ENCODE measurements at places on chromosomes 13 and 19. TPM values are rescaled to one million over a fixed set of nuclear protein-coding genes. Genes with fewer than 3 reads are reported as not detected.
A peak's percentile ranks its signal among the peaks of the same experiment; 100 is the strongest.

DNA sequence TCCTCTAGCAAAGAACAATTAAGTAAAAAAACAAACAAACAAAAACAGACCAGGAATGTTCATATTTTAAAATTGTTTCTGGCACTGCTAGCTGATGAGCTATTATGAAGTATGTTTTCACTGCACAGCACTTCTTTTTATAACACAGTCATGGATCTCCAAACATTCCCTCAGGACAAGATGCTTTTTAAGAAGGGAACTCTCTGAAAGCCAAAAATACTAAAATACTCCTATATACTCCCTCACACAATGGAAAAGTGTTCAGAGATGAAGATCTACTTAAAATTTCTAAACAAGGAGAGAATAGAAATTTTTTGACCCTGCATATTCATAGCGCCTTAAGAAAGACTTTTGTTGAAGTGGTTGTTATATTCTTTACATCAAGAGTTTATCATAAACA lies 926.8 kb downstream of the DIAPH3 start:
- H3K27me3 ChIP-seq: no peaks in the 10 kb centered on the region
- H3K4me1 ChIP-seq: no peaks in the 10 kb centered on the region
- no peaks in the 10 kb centered on the region for H3K36me3 ChIP-seq
- no peak overlapping the region for H3K27ac ChIP-seq
- H3K4me3 ChIP-seq: no peak overlapping the region

DNA sequence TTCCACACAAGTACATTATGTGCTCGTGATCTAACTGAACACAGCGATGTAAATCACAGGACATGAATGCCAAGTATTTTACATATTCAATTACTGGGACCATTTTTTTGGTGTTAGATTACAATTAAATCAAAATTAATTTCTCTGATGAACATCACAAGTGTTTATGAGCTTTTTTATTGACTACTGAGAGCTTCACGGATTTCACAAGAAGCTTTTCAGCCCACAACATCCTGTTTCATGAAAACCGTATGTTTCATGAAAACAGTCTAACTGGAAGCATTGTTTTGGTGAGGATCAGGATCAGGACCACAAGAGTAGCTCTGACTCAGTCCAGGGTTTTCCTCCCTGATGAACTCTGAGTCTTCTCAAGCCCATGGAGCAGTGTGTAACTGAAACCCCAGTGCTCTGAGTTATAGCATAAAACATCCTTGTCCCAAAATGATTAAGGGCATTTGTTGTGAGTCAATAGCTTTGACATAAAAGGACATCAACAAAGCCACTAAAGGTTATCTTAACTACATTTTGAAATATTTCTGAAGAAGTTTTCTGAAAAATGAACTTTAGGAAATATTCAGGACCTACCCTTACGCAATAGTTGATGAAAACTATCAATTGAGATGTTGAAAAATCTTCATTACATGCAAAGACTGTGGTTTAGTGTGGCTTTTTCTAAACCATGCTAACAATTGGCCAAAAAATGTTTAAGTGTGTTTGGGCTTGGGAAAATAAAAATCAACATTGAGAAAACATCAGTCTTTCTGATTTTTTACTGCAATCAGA lies 49.3 kb downstream of the UFM1 start:
- no peak overlapping the region for H3K27ac ChIP-seq
- no peak overlapping the region for H3K4me3 ChIP-seq

The MBNL2 gene
- 25.0 TPM for total RNA-seq

The FARP1 gene
- 52.9 TPM for total RNA-seq

GRCh38 chr13:25371875-25372283 lies at the start of gene ATP8A2:
Gene ATP8A2 (plus strand): TSS chr13:25371974. CDS start chr13:25372213, 239 bp downstream.
- peaks cover 70% of the 10 kb centered on the region for H3K27me3 ChIP-seq
- H3K4me3 ChIP-seq: peak within 1 kb of the TSS; percentile 90
- H3K36me3 ChIP-seq: no peaks in the 10 kb centered on the region
- DNase-seq: peak; percentile 78
